Mammary microvascular endothelial cell (primary cell): ENCODE measurements at places on chromosomes 1 and 21. TPM values are rescaled to one million over a fixed set of nuclear protein-coding genes. Genes with fewer than 3 reads are reported as not detected.

Gene AMY1A
- not detected in 2 replicates for total RNA-seq

Gene PTPRU
- 0.25 and 3.8 TPM in 2 replicates for total RNA-seq

Gene SYPL2
- 0.05 and 0.33 TPM in 2 replicates for total RNA-seq

Gene ZFP69
- 2.1 and 2.4 TPM in 2 replicates for total RNA-seq

Gene ERICH3
- not detected in 2 replicates for total RNA-seq

Gene S100A7
- total RNA-seq: not detected in 2 replicates

Gene LENEP
- not detected in 2 replicates for total RNA-seq

Gene GOLT1A
- total RNA-seq: not detected in 2 replicates

Gene CATSPER4
- total RNA-seq: not detected in 2 replicates

Gene PAQR6
- 0.20 TPM in 1 of 2 replicates, not detected in the other for total RNA-seq

Gene PALMD
- 79.6 and 85.6 TPM in 2 replicates for total RNA-seq

Gene GBP7
- not detected in 2 replicates for total RNA-seq

Gene KIAA0040
- total RNA-seq: 12.7 and 16.5 TPM in 2 replicates
